DMS53 (cell line): ENCODE measurements at places on chromosomes 1 and 21.

- no peak for DNase-seq
These were observed 2.5 kb downstream of the FCRL4 start for GRCh38 chr1:157595356-157595755.

- peak; percentile 96 for DNase-seq
These were observed 1.9 kb upstream of the IL24 start for GRCh38 chr1:206895325-206895724.

- DNase-seq: peak; percentile 83
These were observed 27.7 kb downstream of the STYXL2 start for GRCh38 chr1:167121375-167122120.

DNA sequence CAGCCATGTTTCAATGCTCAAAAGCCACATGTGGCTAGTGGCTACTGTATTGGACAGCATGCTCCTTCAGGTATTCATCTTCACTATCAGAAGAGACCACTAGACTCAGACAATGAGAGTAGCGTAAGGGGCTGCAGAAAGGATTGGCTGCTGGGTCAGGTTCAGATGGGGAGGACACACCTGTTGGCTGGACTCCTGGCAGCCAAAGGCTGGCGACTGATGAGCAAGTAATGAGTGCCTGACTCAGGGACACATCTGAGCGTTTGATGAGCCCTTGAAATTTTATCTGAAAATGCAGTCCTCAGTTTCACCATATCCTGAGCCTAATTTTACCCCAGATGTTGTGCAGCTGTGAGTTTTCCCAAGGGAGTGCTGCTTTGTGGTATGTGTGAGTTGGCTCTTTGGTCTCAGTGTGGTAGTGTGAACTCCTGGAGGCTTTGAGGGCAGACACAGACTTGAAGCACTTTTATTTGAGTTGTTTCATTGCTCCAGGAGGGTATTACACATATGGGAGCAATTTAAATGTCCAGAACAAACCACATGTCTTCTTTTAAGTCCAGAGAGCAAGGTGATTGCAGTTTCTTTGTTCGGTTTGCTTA is 9.6 kb downstream of the ST6GALNAC3 start:
- no peak for DNase-seq

GRCh38 chr1:21216835-21217811 is 40.4 kb upstream of the EIF4G3 start:
- DNase-seq: peak; percentile 71

- DNase-seq: no peak
These were observed 38.8 kb upstream of the EPHA8 start for GRCh38 chr1:22524481-22524880.

DNA sequence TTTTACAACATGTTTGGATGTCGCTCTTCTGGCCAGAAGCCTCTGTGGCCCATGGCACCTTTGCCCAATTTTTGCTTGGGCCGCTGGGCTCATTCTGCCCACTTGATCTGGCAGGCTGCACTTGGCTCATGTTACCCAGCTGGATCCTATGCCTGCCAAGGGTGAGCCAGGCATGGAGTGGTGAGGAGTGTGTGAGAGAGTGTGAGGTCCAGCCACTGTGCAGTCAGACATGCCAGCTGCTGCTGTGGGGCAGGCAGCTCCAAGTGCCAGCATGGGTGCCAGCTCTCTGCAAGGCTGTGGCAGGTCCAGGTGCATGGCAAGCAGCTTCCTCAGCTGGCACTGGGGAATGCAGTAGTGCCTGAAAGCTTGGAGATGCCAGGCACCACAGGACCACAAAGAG is 71.0 kb downstream of the EBNA1BP2 start:
- DNase-seq: no peak

DNA sequence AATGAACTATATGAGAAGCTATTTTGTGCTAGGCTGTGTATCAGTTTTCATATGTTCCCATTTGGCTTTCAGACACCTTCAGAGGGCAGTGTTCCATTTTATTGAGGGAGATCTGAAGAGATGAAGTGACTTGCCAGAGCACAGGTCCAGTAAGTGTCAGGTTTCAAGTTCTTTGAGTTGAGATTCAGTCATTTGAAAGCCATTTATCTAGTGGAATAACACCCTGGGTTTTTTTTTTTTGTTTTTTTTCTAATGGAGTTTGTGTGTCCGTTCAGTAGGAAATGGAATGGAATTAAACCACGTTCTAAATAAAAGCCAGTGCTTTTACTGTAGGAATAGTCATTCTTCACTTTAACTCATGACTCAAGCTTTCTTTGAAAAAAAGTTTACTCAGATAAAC is 652.9 kb upstream of the USP24 start:
- peak; percentile 90 for DNase-seq

- DNase-seq: no peak
These were observed 46.4 kb downstream of the ZNF281 start for GRCh38 chr1:200363264-200363933.

- DNase-seq: no peak
These were observed 178.6 kb downstream of the RRAGC start for GRCh38 chr1:38680801-38681510.

- no peak for DNase-seq
These were observed 18.1 kb downstream of the GALNT2 start for GRCh38 chr1:230085178-230085515.

GRCh38 chr1:2352341-2352896 is 38.9 kb downstream of the MORN1 start:
- no peak for DNase-seq

- peak; percentile 75 for DNase-seq
These were observed 759 bp downstream of the AMPD2 start for GRCh38 chr1:109620401-109620791.

DNA sequence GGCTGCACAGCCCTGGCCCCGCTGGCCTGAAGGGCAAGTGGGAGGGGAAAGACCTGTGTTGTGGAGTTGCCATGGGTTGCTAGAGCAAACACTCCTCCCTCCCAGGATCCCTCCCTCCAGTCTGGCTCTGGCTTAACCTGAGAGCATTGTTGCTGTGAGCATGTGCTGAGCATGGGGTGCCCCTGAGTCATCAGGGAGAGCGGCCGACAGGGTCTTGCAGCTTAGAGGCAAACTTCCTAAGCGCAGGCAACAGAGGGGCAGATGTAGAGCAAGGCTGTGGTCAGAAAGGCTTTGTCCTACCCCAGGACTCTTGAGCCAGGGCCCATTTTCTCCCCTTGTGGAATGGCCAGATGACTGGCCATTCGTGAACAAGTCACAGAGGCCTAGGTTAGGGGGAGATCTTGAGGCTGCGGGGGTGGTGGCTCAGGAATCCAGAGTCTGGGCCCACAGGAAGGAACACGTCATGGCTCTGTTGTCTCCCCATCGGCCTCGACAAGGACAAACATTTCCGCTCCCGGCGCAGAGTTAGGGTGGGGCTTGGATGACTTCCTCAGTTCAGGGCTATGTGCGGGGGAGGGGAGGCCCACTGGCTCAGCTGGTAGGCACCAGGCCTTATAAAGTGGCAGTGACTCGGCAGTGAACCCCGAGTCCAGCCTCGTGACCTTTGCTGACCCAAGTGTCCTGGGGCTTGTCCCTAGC is 362 bp upstream of the DYNLT4 start:
- DNase-seq: peak; percentile 99

GRCh38 chr1:204302769-204303168 is 57.0 kb downstream of the PLEKHA6 start:
- no peak for DNase-seq

- DNase-seq: peak; percentile 53
These were observed 1.2 kb downstream of the EPHB2 start for GRCh38 chr1:22711591-22712501.

DNA sequence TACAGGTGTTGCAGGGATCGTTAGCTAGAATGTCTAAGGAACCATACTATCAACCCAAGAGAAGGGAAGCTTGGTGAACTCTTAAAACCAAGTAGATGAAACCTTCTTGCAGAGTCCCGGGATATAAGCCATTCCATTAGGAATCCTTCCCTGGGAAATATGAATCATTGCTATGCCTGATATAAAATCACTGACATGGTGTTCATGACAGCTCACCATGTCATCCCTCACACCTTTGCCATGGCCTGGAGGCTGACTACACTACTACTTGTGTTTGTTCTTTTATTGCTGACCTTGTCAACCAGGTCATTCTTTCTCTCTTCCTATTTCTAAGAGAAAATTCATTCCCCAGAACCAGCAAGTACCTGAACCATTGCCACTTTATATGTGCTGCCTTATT is 12.1 kb downstream of the ST6GALNAC3 start:
- peak; percentile 57 for DNase-seq

GRCh38 chr21:34227386-34227852 is 136.4 kb upstream of the KCNE2 start:
- no peak for DNase-seq

GRCh38 chr1:46236882-46237281 is 10.7 kb upstream of the RAD54L start:
- DNase-seq: no peak
